Breast epithelium (tissue), 4 donors: ENCODE measurements at places on chromosomes 12 and 14.

GRCh38 chr12:44647917-44648690 lies 228.0 kb downstream of the NELL2 start:
- H3K27me3 ChIP-seq: no peaks in the 10 kb centered on the region
- H3K4me3 ChIP-seq: no peak overlapping the region
- H3K27ac ChIP-seq: no peak overlapping the region
- DNase-seq: no peak
- no peaks in the 10 kb centered on the region for H3K36me3 ChIP-seq

DNA sequence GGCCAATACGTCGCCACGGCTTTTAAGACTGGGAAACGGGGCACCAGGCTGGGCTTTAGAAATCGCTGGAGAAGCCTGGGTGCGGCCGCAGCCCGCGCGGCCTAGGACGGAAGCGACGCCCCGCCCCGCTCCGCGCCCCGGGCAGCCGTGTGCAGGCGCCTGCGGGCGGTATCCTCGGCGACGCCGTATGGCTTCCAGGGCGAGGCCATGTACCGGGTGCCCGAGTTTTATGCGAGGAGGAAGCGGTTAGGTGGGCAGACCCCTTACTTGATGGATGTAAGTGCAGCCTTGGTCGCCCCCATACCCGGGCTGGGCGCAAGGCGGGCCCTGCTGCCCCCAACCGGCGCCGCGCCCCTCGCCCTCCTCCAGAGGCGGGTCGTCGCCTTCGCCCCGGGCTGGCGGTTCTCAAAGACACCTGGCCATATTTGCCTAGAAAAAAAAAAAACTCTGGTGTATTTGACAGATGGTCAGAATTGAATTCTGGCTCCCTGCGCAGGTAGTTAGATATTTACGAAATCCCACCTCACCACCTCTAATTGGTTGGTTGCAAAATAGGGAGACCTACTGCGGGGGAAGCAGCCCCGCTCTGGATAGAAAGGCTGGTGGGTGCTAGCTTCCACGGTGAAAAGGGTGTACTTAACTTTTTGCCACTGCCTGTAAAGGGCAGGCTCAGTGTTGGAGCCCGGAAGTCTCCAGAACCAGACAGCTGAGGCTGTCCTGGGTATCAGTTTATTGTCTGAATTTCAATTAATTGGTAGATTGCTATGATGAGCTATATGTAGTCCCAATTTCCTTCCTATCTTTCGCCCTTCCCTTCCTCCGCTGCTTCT lies at the start of gene PPP1R36:
PPP1R36 (plus strand) TSS at position 171 of the 830 bp plus-strand sequence; CDS start at position 208, 37 bp downstream.
- H3K27me3 ChIP-seq: peaks cover 6% of the 10 kb centered on the region
- H3K4me1 ChIP-seq: no peaks in the 10 kb centered on the region

GRCh38 chr12:11482955-11483354 lies 87.6 kb upstream of the PRB2 start:
- no peak for DNase-seq
- H3K36me3 ChIP-seq: no peaks in the 10 kb centered on the region
- no peaks in the 10 kb centered on the region for H3K4me1 ChIP-seq
- no peaks in the 10 kb centered on the region for H3K27me3 ChIP-seq

DNA sequence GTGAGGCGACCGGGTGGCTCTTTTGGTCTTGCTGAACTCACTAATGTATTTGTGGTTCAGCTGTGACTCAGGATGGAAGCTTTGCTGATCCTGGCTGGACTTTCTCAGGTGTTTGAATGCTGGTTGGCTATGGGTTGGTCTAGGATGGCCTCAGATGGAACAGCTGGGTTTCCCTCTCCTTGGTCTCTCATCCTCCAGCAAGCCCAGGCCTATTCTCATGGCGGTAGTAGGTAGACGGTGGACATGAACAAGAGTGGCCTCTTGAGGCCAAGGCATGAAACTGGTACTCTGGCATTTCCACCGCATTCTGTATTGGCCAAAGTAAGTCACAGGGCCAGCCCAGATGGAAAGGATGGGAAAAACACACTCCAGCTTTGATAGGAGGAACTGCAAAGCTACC lies 11.8 kb upstream of the POLR3B start:
- H3K4me1 ChIP-seq: peaks cover 13% of the 10 kb centered on the region
- no peak overlapping the region for H3K27ac ChIP-seq
- H3K27me3 ChIP-seq: no peaks in the 10 kb centered on the region

DNA sequence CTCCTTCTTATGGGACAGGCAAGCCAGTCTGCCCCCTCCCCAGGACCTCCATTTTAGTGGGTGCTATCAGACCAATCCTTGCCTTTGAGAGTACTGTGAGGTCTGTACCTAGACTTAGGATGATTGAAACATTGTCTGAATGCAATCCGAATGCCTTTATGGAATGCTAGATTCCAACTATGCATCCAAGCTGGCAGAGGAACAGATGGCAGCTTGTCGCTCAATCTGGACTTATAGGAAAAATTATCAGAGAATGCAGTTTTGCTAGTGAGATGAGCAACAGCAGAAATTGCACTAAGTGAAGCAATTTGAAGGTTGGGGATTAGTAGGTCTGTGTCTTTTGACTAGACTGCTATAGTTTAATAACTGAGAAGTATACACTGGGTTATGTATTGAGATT lies 109.1 kb downstream of the DYRK2 start:
- DNase-seq: no peak
- H3K4me3 ChIP-seq: no peak overlapping the region
- H3K4me1 ChIP-seq: no peaks in the 10 kb centered on the region
- H3K27ac ChIP-seq: no peak overlapping the region
- H3K27me3 ChIP-seq: no peaks in the 10 kb centered on the region

DNA sequence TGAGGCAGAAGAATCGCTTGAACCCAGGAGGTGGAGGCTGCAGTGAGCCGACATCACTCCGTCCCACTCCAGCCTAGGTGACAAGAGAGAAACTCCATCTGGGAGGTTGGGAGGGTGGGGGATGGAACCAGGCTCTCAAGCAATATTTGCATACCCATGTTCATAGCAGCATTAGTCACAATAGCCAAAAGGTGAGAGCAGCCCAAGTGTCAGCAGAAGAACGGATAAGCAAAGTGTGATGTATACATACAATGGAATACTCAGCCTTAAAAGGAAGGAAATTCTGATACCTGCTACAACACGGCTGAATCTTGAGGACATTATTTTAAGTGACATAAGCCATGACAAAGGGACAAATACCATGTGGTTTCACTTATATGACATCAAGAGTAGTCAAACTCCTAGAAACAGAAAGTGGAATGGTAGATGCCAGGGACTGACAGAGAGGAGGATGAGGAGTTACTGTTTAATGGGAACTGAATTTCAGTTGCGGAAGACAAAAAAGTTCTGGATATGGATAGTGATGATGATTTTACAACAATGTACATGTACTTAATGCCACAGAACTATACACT lies 11.6 kb downstream of the DAD1 start:
- no peak overlapping the region for H3K27ac ChIP-seq
- H3K36me3 ChIP-seq: no peaks in the 10 kb centered on the region
- no peaks in the 10 kb centered on the region for H3K4me1 ChIP-seq
- no peak overlapping the region for H3K4me3 ChIP-seq
- no peak for DNase-seq

DNA sequence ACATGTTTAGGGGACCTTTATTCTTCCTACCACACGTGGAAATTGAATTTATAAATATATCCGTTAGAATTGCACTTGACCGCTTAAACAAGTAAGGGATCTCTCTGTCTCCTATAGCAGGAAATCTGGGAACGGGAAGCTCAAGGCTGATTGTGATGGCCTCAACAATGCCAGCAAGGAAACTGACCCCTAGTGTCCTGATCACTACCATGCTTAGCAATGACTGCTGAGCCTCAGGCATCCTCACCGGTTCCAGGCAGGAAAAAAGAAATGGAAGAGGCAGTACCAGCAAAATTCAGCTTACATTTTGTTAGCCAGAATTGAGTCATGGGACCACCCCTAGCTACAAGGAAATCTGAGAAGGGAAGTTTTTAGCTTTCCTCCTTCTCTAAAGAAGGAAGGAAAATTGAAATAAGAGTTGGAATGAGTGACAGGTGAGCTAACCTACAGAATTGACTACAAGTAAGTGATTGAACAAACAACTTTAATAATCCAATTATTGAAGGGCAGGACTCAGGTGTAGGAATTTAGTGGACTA lies 43.9 kb upstream of the AMN1 start:
- no peaks in the 10 kb centered on the region for H3K36me3 ChIP-seq
- DNase-seq: no peak
- no peak overlapping the region for H3K4me3 ChIP-seq
- no peaks in the 10 kb centered on the region for H3K27me3 ChIP-seq

GRCh38 chr12:64097366-64098105 lies 124.6 kb downstream of the KICS2 start:
- H3K4me3 ChIP-seq: no peak overlapping the region
- H3K27me3 ChIP-seq: no peaks in the 10 kb centered on the region

DNA sequence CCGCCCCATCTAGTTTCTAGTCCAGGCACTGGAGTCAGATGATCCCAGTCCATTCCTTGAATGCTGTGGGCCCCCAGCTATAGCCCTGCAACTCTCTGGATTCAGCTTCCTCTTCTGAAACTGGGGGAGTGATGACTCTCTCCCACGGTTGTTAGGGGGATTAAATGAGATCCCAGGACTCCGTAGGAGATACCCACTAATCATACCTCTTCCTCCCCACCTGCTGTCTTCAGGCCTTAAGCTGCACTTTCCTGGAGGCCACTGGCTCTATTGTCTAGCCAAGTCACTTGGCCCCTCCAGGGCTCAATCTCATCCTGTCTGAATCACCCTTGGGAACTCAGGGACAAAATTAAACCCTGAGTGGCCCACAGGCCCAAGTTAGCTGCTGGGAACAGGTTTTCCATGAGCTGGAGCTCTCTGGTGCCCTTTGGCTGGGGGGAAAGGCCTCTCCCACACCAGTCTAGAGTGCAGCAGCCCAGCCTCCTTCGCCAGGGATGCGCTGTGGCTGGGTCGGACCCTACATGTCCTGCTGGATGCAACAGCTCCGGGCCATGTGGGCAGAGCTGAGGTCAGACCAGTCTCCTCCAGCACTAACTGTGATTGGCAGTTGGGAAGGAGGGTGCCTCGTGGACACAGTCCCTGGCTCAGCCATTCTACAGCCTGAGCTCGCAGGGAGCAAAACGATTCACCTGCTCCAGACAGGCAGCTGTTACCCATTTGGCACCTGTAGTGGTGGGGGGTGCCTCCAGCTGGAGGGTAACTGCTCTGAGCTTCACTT lies 6.0 kb upstream of the ASB2 start:
- DNase-seq: no peak
- H3K4me3 ChIP-seq: no peak overlapping the region
- no peak overlapping the region for H3K27ac ChIP-seq

DNA sequence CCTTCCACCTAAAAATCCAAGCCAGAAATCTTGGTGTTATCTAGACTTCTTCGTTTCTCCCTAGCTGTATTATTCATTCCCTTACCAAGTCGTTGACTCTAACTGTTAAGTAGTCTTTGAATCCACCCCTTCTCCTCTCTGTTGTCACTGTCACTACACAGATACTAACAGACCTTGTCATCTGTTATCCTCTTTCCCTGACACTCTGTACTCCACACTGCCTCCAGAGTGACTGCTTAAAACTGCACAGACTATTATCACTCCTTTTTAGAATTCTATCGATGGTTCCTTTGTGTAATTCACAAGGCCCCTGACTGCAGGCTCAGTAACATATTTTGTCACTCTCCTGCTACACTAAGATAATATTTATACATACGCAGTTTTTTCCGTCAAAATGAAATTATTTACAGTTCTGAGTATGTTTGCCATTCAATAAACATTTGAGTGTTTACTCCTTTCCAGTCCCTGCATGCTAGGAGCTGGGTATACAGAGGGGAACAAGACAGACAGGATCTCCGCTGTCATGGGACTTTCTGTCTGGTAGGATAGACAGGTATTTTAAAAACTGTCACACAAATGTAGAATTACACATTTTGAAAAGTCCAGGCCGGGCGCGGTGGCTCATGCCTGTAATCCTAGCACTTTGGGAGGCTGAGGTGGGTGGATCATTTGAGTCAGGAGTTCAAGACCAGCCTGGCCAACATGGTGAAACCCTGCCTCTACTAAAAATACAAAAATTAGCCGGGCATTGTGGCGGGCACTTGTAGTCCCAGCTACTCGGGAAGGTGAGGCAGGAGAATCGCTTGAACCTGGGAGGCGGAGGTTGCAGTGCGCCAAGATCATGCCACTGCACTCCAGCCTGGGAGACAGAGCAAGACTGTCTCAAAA lies 3.8 kb downstream of the MARS1 start:
- DNase-seq: no peak
- peaks cover 12% of the 10 kb centered on the region for H3K4me1 ChIP-seq
- H3K4me3 ChIP-seq: no peak overlapping the region
- H3K36me3 ChIP-seq: no peaks in the 10 kb centered on the region

DNA sequence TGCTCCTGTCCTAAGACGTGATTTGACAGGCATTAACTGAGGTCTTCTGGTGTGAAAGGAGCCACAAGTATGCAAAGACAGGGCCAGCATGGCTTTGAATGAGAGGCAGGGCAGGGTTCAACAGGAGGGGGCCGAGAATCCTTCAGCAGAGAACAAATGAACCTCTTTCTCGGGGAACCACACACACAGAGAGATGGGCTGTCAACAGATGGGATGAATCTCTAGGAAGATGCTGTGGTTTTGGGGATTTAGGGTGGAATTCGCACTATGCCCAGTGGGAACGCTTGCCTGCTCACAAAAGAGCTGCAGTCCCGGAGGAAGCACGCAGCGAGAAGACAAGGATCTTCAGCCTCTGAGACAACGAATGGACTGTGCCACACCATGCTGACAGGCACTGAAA lies 513.4 kb downstream of the GLT1D1 start:
- no peak overlapping the region for H3K4me3 ChIP-seq
- no peak for DNase-seq
- no peaks in the 10 kb centered on the region for H3K36me3 ChIP-seq

GRCh38 chr12:89622115-89622514 lies 86.5 kb downstream of the ATP2B1 start:
- peaks cover 5% of the 10 kb centered on the region for H3K36me3 ChIP-seq
- DNase-seq: no peak
- H3K27ac ChIP-seq: no peak overlapping the region

GRCh38 chr12:68863109-68863770 lies 55.3 kb downstream of the MDM2 start:
- no peak overlapping the region for H3K4me3 ChIP-seq
- no peak overlapping the region for H3K27ac ChIP-seq
- H3K36me3 ChIP-seq: no peaks in the 10 kb centered on the region
- no peaks in the 10 kb centered on the region for H3K27me3 ChIP-seq
- no peaks in the 10 kb centered on the region for H3K4me1 ChIP-seq
- DNase-seq: no peak

DNA sequence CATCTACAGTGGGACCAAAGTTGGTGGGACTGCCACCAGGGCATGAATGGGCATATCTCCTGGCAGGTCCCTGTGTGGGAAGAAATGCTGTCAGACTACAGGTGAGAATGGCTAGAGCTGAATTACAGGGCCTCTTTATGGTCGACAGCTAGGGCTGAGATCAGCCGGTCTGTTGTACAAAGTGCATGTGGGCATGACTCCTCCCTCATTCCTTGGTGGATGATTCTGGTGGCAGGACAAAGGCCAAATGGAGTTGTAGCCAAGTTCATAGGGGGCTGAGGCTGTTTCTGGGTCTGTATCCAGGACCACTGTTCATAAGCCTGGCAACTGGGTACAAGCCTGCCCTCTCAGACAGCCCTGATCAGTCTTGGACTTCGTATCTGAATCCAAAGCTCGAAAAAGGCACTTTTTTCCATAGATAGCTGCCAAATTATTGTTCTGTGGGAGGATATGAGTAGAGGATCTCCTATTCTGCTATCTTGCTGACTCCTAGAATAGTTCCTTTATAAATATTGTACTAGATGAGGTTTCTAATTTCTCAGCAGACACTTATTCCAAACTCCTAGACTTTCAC lies 460.8 kb downstream of the TMEM117 start:
- no peak for DNase-seq
- H3K36me3 ChIP-seq: no peaks in the 10 kb centered on the region
- H3K27me3 ChIP-seq: no peaks in the 10 kb centered on the region

GRCh38 chr12:109637348-109637747 lies 63.8 kb downstream of the MVK start:
- H3K27ac ChIP-seq: no peak overlapping the region
- no peaks in the 10 kb centered on the region for H3K27me3 ChIP-seq
- no peaks in the 10 kb centered on the region for H3K36me3 ChIP-seq
